Mesendoderm (in vitro differentiated cells): ENCODE measurements at places on chromosomes 2 and 18.
A peak's percentile ranks its signal among the peaks of the same experiment; 100 is the strongest.

- DNase-seq = peak; percentile 78
Measured at GRCh38 chr2:227759411-227760118, 13.9 kb downstream of the SCYGR8 start.

DNA sequence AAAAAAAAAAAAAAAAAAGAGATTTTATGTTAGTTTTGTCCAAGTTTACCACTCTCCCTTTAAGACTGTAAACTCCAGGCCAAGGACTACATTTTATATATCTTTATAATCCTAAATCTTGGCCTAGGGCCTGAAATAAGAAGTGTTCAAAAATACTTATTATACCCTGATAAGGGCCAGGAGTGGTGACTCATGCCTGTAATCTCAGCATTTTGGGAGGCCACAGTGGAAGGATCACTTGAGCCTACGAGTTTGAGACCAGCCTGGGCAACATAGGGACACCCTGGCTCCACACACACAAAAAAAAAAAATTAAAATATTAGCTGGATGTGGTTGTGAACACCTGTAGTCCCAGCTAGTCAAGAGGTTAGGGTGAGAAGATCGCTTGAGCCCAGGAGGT lies 12.7 kb downstream of the TRIP12 start:
- DNase-seq = no peak

- DNase-seq = no peak
Measured at GRCh38 chr2:238924796-238925195, 76.9 kb downstream of the TWIST2 start.

DNA sequence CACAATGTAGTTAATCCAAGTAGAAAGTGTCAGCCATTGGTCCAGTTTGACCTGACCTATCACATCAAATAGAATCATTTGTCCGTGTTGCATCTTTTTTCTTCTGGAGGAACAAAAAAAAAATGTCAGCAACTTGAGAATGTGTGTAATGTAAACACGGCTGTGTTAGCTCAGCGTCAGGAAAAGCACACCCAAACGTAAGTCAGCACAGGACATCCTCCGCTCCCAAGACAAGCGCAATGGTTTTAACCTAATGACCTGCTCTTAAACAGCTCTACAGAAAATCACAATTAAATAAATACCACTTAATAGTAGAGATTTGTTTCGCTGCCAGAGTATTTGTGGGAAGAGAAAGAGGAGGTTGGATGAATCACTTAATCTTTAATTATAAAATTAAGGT lies 59.4 kb downstream of the OSR1 start:
- DNase-seq = no peak

GRCh38 chr18:36786686-36787085 lies 42.1 kb downstream of the TPGS2 start:
- DNase-seq = peak; percentile 37

DNA sequence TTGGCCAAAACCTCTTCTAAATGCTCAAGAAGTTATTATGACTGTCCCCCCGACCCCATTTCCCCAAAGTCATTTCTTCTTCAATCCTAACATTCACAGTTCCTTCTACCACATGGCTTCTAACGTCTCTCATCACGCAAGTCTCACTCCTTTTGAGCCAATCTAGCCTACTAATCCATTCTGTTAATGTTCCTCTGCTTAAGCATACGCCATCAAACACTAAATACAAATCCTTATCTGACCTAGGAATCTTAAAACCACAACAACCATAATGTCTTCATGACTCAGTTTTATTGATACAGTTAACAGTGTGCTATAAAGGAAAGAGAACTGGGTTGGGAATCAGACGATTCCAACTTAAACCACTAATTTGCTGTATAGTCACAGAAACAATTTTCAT lies 23.9 kb downstream of the HNRNPLL start:
- no peak for DNase-seq

DNA sequence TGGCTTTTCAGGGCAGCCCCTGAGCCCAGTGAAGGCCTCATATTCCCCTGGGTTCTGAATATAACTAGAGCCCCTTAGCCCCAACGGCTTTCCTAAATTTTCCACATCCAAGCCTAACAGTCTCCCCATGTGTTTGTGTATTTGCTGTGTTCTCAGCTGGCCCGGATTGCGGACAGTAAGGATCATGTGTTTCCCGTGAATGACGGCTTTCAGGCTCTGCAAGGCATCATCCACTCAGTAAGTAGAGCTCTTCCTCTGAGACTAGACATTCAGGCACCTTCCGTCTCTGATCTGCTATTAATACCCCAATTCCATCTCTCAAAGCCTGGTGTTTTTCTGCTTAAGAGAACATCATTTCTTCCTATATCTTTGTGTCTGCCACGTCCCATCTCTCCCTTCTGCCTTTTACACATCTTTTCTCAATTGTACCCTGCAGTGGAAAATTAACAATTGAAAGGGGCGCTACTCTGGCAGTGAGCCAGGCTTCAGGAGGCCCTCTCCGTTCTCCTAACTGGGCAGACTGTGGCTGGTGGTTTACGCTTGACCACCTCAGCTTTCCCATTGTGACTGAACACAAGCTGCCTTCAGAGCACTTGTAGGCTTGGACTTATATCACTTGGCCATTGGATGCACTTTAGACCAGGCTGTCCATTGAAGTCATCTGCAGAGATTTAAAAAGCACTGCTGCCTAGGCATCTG lies 64.4 kb downstream of the ANTXR1 start:
- no peak for DNase-seq

- DNase-seq = no peak
Measured at GRCh38 chr2:230324503-230324902, 2.5 kb upstream of the SP140L start.

DNA sequence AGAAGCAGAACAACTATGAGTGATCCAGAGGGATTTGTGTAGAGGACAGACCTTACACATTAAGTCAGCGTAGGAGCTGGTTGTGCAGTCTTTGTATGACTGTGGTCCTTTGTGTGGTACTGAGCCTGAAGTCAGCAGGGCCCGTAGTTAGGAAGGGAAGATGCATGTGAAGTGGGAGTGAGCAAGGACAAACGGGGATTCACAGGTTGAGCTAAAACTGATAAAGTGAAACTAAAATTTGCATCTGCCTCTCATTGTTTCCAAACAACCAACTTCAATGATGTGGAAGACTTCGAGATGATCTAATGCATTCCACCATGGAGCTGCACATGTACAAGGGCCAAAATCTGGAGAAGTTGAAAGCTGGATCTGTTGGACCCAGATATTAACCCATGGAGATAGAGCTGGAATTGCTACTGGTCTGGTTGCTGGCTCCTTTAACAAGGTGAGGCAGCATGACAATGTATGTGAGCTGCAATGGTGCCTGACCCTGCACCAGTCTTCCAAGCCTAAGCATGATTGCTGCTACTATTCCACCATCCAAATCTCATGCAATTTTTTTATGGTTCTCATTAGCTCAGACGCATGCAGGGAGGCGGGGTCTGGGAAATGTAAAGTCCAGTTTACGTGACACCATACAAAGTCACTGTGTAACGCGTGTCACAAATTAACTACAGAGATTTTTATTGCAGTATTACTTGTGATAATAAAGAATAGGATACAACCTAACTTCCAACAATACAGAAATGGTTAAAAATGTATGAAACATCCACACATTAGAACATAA lies 12.1 kb upstream of the CYBRD1 start:
- no peak for DNase-seq
